Body of pancreas (tissue), 4 donors: ENCODE measurements at places on chromosomes 1 and 21. TPM values are rescaled to one million over a fixed set of nuclear protein-coding genes. Genes with fewer than 3 reads are reported as not detected.

DNA sequence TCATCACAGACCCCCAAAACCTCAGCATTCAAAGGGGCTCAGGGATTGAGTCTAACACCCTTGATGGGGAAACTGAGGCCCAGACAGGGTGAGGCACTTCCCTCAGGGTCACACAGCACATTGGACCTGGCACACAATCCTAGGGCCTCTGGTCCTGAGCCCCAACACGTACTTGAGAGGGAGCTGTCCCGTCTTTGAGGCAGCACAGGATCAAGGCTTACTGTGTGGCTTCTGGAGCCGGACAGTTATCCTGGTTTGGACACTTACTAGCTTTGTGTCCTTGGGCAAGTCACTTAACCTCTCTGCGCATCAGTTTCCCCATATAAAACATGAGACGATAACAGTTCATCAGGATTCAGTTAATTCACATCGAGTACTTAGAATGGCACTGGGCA lies 26.5 kb downstream of the RUNX3 start:
- no peak for DNase-seq

GRCh38 chr1:81800695-81801650 lies at the start of gene ADGRL2:
ADGRL2 (plus strand) TSS chr1:81800934; CDS start chr1:81836985, 36,051 bp downstream.
- peak; percentile 79 for DNase-seq

DNA sequence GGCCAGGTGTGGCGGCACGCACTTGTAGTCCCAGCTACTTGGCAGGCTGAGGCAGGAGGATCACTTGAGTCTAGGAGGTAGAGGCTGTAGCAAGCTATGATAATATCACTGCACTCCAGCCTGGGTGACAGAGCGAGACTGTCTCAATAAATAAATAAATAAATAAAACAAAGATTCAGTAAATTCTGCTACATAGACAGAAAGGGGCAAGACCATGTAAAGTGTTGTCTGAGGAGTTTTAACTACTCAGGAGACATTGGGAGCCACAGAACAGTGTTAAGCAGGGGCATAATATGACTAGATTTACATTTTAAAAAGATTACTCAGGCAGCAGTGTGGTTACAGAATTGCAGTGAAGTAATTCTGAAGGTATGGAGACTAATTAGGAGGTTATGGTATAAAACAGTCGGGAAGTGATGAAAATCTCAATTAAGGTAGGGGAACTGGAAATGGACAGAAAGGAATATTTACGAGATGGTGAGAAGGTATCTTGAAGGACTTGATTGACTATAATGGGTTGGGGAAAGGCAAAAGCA lies 94.7 kb downstream of the ATP1B1 start:
- no peak for DNase-seq

DNA sequence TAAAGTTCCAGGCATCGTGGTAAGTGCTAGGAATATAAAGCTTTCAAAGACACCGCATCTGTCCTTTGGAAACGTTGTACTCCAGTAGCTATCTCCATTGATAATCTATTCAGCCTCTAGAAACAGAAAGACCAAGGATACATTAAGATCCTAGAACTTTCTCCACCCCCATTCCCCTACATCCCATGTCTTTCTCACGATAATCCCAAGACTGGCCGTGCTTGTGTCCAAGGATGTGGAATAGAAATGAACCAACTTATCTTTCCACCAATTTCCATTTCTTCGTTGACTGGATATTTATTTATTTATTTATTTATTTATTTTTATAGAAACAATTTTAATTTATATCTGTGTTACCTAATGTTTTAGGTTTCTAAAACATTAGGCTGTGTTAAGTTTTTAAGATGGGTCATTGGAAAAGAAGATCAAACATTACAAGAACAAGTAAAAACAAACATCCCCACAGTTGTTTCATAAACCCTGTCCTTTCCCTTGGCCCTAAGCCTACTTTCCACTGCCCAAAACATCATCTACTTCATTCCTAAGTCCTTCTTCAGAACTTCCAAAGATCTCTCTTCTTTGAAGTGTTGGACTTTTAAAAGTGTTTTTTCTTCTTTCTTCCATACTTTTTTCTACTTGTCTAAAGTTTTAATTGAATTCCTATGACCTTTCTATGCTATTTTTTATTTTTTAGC lies 39.7 kb downstream of the LRRC8C start:
- no peak for DNase-seq

GRCh38 chr1:28518745-28519341 lies 13.0 kb downstream of the RCC1 start:
- DNase-seq = no peak

- peak; percentile 64 for DNase-seq
These were observed 14.4 kb upstream of the CD101 start for GRCh38 chr1:116987256-116987555.

- DNase-seq = no peak
These were observed 45.2 kb downstream of the SDCCAG8 start for GRCh38 chr1:243301059-243301458.

Gene KCNQ4
- total RNA-seq = 1.8 TPM

Gene RGS7
- total RNA-seq = 0.99 TPM

Gene CFHR5
- not detected for total RNA-seq

Gene CDK18
- 28.0 TPM for total RNA-seq
